Suppressor macrophage treated with lipopolysaccharide for 4 hours (primary cell): ENCODE measurements at places on chromosomes 7 and 10.

DNA sequence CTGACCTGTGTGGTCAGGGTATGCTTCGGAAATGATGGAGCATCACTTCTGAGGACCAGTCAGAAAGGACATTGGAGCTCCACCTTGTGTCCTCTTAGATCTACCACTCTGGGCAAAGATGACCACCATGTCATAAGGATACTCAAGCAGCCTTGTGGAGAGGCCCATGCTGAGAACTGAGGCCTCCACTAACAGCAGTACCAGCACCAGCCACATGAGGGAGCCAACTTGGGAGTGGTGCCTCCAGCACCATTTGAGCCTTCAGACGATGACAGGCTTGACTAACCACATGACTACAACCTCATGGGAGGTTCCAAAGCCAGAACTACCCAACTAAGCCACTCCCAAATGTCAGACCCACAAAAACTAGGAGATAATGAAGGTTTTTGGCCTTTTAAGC, 116.0 kb downstream of the NPTX2 start:
- peak; percentile 65 for DNase-seq

GRCh38 chr10:15232279-15232678, 63.8 kb upstream of the NMT2 start:
- no peak for DNase-seq

GRCh38 chr10:117503244-117504205, 39.0 kb upstream of the EMX2 start:
- DNase-seq: no peak

- peak; percentile 94 for DNase-seq
Measured at GRCh38 chr7:140656548-140657515, 15.9 kb upstream of the ADCK2 start.

- DNase-seq: no peak
Measured at GRCh38 chr7:83524277-83525075, 124.5 kb downstream of the SEMA3E start.

GRCh38 chr7:28509251-28510025, 97.1 kb downstream of the CREB5 start:
- DNase-seq: peak; percentile 95

DNA sequence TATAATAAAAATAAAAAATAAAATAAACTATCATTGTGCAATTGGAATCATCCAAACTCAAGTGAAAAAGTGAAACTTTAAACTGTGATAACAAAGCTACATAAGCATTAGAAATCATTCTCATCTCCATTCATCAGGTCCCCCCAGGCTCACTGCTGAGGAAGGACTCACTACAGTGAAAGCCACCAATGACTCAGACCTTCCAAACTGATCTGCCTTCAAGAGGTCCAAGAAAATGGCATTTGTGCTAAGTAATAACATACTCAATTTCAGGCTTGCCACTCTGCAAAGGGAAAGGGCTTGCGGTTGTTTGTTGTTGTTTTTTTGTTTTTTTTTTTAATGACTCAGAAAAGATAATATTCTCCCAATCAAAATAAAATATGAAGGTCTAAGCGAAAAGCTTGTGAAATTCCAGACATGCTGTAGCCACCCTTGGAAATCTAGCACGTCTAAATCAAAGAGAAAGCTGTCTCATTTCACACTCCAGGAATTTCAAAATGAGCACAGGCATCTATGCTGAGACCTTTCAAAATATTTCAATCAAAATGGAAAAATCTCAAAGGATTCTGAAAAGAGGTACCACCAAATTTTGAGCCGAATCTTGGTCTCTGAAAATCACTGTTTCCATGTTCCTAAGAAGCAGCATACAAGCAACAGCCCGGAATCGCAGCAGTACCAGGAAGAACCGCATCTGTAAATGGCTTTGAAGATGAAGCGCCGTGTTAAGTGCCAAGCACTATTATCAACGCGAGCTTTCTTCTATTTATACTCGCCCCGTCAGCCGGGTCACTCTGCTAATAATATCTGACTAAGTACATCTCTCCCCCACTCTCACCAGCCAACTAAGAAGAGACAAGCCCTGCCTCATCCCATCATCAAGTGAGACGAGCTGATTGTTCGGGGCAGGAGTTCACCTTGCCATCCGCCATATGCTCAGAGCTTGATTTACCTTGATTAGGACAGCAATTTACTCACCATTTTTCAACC, 13.5 kb downstream of the SFMBT2 start:
- peak; percentile 35 for DNase-seq

DNA sequence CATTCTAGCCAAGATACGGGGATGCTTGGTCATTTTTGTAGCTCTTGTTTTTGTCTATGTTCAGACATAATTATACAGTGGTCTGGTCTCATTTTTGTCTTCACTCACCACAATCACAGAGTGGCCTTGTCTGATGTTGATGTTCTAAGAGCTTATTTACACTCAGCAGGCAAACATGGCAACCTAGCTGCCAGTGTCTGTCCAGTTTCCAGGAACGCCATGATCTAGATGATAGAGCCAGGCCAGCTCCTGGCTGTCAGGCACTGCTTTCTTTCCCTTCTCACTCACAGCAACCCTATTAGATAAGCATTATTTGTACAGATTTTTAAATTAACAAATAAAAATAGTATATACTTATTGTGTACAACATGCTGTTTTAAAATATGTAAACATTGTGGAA, 98.6 kb upstream of the PHF14 start:
- no peak for DNase-seq

DNA sequence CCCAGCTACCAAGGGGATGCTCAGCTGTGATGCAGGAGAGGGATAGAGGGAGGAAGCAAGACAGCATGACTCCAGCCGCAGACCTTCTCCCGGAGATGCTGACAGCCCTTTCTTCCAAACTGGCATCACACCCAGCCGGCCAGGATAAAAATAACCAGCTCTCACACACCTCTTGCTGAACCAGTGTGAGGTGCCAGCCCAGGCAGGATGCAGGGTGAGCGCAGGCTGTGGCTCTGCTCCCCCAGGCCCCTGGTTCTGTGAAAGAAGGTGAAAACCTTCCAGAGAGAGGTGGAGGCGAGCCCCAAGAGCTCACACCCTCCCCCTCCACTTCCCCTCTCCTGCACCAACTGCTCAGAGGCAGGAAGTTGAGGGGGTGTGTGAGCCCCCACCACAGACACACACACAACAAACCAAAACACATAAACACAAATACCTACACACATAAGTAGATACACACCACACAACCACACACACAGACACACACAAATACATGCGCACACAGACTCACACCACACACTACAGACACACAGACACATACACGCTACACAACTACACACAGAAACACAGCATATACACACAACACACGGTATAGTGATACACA, 4.0 kb downstream of the GPR15LG start:
- DNase-seq: no peak

GRCh38 chr7:106370542-106370941, 85.8 kb upstream of the NAMPT start:
- DNase-seq: no peak

DNA sequence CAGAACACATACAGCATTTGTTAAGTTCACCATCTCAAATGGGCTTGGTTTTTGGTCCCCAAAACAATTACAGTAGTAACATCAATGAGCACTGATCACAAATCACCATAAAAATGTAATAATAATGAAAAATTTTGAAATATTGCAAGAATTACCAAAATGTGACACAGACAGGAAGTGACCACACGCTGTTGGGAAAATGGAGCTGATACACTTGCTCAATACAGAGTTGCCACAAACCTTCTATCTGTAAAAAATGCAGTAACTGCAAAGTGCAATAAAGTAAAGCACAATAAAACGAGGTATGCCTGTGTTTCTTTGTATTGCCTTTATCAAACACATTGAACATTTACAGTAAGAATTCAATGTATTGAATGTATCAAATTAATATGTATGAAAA, 262.7 kb downstream of the CTNNA3 start:
- no peak for DNase-seq

GRCh38 chr7:97226541-97226940, 109.0 kb downstream of the SDHAF3 start:
- no peak for DNase-seq

- DNase-seq: no peak
Measured at GRCh38 chr7:100682991-100683658, 9.6 kb downstream of the GNB2 start.

DNA sequence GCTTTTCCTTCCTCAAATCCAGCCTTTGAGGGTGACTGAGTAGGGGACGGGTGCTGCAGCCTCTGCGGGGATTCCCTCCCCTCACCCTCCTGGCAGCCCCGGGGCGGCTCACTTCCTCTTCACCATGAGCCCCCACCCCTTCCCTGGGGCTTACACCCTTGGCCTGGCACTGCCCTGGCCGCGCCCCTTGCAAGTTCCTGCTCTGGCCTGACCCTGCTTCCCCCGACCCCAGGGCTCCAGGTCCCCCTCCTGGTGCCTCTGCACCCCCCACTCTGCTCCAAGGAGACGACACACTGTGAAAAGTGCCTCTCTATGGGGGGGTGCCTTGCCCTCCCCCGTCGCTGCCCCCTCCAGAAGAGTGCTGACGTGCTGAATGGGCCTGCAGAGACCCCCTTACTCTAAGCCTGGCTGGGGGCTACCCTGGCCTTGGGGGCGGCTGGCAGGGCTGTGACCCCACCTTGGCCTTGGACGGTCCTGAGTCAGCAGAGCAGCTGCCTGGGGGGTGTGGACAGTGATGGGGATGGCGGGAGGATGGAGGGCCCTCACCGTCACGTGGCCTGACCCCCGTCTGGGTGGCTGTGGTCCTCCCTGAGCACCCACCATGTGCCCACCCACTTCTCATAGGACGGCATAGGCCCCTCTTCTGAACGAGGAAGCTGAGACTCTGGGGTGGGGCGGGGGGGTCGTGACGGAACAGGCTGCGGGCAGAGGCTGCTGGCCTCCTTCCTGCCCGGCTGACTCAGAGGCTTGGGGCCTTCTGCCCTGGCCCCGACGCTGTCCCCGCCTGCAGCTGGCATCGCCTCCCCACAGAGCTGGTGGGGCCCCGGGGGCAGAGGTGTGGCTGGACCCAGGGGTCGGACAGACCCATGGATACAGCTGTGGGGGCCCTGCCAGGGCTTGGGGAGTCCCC, 9.8 kb downstream of the LFNG start:
- DNase-seq: peak; percentile 96

GRCh38 chr10:36256166-36256565, 614.1 kb upstream of the FZD8 start:
- no peak for DNase-seq

DNA sequence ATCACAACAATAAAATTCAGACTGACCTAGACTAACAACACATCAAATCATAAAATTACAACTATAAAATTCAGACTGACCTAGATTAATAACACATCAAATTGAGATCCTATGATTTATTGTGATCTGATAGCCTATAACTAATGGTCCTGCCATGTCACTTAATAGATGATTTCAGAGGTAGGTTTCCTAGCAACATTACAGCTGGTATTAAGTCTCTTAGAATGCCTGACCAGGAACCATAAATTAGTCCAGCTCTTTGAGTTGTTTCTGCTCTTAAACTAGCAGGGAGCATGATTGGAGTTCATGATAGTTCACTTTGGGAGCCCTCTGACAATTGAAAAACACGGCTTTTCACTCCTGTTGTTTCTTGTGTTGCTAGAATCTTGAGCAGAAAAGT, 318.9 kb downstream of the BMPER start:
- no peak for DNase-seq

GRCh38 chr10:46240684-46241565, 45.9 kb upstream of the ANTXRL start:
- no peak for DNase-seq

- DNase-seq: no peak
Measured at GRCh38 chr7:44772867-44773266, 23.6 kb upstream of the PPIA start.

- DNase-seq: peak; percentile 7
Measured at GRCh38 chr10:127756264-127756663, 19.3 kb downstream of the FOXI2 start.

DNA sequence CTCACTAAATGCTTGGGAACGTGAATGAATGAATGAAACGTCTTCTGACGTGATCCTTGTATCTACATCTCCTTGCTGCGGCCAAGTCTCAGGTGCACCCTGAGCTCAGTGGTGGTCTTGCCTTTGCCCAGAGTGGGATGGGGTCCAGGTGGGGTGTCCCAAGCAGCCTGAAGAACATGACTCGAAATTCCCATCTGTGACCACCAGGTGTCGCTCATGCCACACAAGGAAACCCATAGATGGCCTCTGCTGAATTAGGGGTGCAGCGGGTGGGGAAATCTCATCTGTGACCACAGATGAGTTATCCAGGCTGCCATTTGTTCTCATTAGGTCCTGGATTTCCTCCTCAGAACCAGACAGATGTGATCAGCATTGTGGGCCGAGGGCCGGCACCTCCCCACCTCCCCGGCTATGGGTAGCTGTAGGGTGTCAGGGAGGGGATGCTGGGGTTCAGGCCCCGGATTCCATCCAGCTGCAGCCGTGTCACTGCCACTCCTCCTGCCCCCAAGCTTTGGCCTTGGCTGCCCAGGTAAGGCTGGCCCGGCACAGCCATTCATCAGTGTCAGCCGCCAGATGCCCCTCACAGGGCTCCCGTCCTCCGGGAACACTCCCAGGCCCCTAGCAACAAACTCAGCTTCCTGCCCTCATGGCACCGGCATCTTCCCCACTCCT, 21.0 kb upstream of the GNA12 start:
- peak; percentile 75 for DNase-seq

DNA sequence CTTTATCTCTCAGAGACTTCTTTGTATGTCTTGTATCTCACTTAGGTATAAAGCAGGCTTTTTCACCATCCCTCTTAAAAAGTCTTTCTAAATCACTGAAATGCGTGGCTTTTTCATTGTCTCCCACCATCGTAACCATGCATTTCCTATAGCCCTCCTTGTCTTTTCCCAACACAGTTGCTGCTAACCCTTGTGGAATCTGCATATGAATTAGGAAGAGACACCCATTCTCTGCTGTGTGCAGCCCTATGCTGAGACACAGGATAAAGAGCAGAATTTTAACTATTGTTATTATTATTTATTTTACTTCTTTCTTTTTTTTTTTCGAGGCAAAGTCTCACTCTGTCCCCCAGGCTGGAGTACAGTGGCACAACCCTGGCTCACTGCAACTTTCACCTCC, 804.3 kb upstream of the COBL start:
- no peak for DNase-seq

- DNase-seq: no peak
Measured at GRCh38 chr10:130049987-130050386, 60.6 kb downstream of the C10orf143 start.

- DNase-seq: no peak
Measured at GRCh38 chr7:116188-116981, 76.0 kb upstream of the FAM20C start.

DNA sequence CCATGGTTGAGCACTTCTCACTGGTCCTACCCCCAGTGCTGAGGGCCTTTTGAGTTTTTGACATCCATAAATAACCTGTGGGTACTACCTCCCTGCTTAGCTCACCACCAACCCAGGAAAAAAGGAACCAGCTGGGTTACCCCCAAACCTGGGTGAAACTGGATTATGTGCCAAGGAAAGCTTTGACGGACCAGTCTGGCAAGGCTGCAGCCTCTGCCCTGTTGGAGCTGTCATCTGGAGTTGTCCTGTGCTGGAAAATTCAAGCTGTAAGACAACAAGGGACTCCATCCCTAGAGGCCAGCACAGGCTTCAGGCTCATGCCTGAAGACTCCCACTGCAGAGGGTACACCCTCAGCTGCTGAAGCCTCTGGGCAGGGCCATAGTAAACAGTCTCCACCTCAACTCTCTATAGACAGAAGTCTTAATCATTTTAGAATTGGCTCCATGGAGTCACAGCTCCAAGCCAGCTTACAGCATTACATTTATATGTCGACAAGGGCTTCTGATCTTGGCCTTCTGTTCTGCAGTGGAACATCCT, 115.5 kb upstream of the AFAP1L2 start:
- no peak for DNase-seq

GRCh38 chr7:96305915-96306314, 16.0 kb downstream of the SLC25A13 start:
- DNase-seq: no peak

- peak; percentile 58 for DNase-seq
Measured at GRCh38 chr10:79247373-79248137, 99.7 kb upstream of the PPIF start.

GRCh38 chr10:12507165-12507850, 158.0 kb downstream of the CAMK1D start:
- no peak for DNase-seq
